ENCODE measurements at places on chromosomes 16 and 17.

DNA sequence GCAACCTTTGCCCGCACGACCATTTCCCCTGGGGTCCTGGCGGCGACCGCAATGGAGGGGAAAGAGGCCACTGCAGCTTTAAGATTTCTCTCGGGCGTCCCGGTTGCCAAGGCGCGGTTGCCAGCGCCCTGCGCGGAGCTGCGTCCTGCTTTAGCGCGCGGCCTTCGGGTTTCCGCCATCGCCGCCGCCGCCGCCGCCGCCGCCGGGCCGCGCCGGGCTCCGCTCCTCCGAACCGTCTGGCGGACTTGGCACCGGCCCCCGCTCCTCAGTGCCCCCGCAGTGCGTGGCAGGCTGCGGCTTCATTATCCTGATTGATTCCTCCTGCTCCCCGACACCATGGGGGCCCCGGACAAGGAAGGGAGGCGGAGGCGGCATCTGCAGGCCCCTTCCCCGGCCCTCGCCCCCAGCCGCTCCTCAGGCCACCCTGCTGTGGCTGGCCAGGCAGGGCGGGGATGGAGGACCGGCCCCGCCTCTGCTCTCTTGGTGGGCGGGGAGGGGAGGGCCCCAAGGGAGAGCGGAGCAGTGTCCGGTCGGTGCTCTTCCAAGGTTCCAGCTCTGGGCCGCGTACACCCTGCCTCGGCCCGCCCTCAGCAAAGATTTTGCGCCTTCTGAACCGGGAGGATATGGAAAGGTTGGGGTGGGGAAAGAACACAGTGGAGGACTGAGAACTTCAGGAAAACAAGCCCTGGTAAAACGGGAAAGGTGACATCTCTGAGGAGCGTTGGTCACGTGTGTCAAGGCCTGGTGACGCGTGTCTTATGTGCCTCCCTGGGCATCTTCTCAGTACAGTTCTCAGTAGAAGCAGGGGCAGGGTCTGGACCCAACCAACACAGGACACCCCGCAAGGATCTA, 34.0 kb downstream of the NEUROD2 start:
- peak; percentile 18 for DNase-seq

DNA sequence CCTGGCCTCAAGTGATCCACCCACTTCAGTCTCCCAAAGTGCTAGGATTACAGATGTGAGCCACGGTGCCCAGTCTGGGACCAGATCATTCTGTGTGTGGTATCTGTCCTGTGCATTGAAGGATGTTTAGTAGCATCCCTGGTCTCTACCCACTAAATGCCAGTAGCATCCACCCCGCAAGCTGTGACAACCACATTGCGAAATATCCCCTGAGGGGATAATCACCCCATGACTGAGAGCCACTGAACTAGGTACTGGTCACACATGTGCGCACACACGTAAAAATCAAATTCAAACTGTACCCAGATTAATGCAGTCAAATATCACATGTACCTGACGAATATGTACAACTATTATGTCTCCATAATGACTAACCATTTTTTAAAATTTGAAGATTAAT, 35.8 kb downstream of the TEKT5 start:
- DNase-seq: no peak

DNA sequence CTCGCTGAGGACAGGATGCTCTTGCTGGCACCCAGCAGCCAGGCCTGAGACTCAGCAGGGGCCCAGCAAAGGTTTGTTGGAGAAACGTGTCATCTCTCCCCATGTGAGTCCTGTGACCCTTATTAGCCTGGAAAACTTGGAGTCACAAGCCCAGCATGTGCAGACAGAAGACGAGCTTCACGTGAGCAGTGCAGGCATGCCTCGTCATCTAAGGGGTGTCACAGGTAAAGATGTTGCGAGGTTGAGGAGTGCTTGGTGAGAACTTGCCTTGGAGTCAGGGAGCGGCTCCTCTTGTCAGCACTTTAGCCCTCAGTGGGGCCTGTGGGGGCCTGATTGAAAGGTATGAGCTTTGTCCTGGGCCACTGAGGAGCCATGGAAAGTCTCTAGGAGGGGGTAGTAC, 2.1 kb upstream of the CTRL start:
- no peak for DNase-seq

GRCh38 chr16:61792194-61792909, 243.9 kb downstream of the CDH8 start:
- DNase-seq: peak; percentile 95

DNA sequence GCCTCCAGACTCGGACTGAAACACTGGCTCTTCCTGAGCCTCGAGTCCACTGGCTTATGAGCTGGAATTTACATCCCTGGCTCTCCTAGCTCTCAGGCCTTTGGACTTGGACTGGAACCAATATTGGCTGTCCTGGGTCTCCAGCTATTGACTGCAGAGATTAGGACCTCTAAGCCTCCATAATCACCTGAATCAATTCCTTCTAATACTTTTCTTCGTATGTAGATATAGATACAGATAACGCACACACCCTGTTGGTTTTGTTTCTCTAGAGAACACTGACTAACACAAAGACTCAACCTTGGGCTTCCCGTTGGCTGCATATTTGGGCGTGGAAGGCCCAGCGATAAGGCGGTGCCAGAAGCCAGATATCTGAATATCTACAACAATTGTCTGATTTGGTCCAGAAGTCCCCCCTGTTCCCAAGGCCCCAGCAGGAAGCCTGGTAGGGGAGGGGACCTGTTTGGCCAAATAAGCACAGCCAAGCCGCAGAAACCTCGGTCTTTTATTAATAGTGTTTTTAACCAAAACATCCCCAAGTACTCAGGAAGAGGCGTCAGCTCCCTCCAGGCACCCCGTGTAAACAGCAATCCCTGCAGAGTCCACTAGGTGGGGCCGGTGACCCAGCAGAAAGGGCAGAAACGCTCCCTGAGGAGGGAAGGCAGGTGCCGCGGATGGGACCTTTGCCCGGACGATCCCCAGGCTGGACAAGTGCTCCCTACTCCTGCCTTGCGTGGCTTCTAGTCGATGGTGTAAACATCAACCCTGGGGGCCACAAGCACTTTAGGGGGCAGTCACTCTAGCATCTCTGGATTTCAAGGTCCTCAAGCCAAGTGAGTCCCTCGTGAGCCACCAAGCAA, 57.0 kb downstream of the ABR start:
- no peak for DNase-seq

DNA sequence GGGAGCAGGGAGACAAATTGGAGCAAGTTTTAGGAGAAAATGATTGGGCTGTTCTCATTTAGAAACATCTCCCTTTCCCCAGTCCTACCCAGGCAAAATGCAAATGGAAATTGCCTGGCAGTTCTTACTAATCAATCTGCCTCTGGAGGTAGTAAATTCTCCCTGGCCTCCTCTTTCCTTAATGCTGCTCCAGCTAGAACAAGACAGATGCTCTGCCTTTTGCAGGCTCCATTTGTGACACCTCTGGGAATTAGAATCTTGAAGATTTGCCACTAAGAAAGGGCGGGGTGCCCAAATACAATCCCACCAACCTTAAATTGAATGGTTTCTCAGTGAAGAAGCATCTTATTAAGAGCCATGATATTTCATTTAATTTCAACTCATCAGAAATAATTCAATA, 377.7 kb upstream of the CDH11 start:
- DNase-seq: no peak
